ENCODE measurements at places on chromosomes 11 and 22. TPM values are rescaled to one million over a fixed set of nuclear protein-coding genes. Genes with fewer than 3 reads are reported as not detected.

PPP1R14B gene
- total RNA-seq: 168 TPM

SULT4A1 gene
- 7.4 TPM for total RNA-seq

SLC22A8 gene
- not detected for total RNA-seq

MISFA gene
- total RNA-seq: not detected

THAP12 gene
- total RNA-seq: 64.2 TPM

CARD18 gene
- not detected for total RNA-seq

KDM4D gene
- total RNA-seq: 2.2 TPM

CCDC188 gene
- 1.6 TPM for total RNA-seq

OLFML1 gene
- 4.0 TPM for total RNA-seq

ZNF214 gene
- total RNA-seq: 3.5 TPM

VPREB1 gene
- not detected for total RNA-seq

DNA sequence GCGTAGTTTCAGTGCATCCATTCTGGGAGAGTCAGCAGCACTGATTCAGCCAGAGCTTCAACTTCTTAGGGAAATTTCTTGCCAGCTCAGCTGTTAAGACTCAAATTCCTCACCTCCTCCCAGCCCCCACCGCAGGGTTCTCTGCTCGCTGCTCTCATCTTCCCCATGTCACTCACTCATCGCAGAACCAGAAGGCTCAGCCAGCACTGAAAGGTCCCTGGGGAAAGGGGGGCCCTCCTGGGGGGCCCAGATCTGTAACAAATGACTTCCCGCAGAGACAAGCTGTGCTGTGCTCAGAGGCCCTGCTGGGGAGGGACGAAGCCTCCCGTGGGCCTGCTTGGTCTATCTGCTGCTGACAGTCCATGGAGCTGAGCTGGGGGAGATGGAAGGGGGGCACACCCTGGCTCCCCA, 220.6 kb downstream of the NTM start:
- no peak for DNase-seq

GRCh38 chr11:79113054-79113690, 327.7 kb downstream of the TENM4 start:
- no peak for DNase-seq

- no peak for DNase-seq
Observed at GRCh38 chr11:67278135-67278938, 10.8 kb upstream of the ANKRD13D start.

- no peak for DNase-seq
Observed at GRCh38 chr11:128465531-128465930, 121.8 kb downstream of the ETS1 start.

DNA sequence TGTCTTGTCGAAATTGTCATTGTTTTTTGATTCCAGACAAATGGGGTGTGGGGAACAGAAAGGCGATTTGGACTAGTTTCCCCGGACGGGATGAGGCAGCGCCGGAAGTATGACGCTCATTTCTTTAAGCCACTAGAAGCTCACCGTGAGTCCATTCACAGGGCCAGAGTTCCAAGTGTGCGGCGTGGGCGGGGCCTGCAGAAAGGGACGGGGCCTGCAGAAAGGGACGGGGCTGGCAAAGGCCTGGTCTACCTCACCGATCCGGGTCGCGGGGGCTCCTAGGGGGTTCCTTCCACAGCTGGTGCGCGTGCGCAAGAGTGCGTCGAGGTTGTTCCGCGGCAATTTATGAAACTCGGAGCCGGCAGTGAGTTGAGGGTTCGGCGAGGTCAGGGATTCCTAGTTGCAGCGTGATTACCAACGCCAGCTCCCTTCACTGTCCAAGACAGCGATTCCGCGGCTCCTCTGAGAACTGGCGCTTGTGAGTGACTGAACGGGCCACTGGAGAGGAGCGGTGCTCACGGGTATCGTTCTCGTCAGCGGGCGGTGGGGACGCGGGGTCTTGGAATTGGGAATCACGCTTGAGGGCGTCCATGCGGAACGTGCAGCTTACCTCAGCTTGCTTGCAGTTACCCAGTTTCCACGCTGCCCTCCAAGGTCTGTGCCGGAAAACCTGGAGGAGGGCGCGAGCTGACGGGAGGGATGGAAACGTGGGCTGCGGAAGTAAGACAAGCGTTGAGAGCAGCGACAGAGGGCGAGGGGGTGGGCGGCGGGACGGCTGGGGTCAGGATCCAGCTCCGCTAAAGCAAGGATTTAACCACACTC, at the start of gene ZNF215:
Gene ZNF215, plus strand, starts transcription at position 219 of the 822 bp plus-strand sequence. CDS start 5,847 bp downstream, outside the sequence.
- peak; percentile 81 for DNase-seq

- DNase-seq: no peak
Observed at GRCh38 chr11:73972620-73973449, 9.8 kb downstream of the UCP2 start.

GRCh38 chr22:29641042-29641699, 37.7 kb downstream of the NF2 start:
- DNase-seq: no peak

- DNase-seq: no peak
Observed at GRCh38 chr11:76102802-76103201, 103.5 kb downstream of the WNT11 start.

DNA sequence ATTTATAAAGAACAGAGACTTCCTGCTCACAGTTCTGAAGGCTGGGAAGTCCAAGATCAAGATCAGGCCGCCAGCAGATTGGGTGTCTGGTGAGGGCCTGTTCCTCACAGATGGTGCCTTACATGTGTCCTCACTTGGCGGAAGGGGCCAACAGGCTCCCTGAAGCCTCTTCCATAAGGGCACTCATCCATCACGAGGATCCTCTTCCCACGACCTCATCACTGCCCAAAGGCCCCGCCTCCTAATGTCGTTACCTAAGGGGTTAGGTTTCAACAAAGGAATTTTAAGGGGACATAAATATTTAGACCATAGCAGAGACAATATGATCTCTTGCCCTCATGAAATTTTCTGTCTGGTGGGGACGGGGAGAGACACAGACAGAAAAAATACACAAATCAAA, 18.6 kb downstream of the TP53AIP1 start:
- no peak for DNase-seq

GRCh38 chr11:15764948-15765347, 591.4 kb downstream of the SOX6 start:
- no peak for DNase-seq

DNA sequence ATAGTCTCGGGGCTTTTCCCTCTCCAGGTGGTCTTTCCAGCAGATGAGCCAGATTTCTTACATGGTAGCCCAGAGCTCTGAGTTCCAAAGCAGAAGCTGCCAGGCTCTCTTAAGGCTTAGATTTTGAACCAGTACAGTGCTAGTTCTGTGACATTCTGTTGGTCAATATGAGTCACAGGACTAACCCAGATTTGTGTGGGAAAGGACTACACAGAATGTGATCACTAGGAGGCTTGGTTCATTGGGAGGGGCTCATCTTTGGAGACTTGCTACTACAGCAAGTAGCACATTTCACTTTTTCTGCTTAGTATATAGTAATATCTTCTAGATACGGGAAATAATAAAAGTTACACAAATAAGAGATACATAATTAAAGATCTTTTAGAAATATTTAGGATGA, 24.1 kb downstream of the RNF214 start:
- no peak for DNase-seq

DNA sequence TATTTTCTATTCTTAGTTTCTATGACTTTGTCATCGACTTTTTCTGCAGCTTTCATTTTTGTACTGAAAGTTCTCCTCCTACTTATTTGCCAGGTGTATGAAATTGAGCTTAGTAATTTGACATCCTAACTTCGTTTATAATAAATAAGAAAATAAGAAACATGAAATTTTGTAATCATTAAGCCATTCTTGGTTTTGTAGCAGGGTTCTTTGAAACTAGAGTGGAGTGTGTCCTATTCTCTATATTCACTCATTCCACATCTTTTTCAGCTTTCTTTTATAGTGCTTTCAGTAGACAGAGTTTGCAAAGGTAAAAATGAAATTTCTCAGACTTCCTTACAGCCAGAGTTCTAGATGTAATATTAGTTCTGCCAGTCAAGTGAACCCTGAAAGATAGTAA, 47.8 kb downstream of the FANCF start:
- DNase-seq: no peak

- no peak for DNase-seq
Observed at GRCh38 chr11:45655012-45655283, 10.5 kb downstream of the CHST1 start.

GRCh38 chr11:61783717-61784505, 8.5 kb downstream of the TMEM258 start:
- DNase-seq: no peak

- DNase-seq: no peak
Observed at GRCh38 chr11:70026012-70026411, 52.1 kb upstream of the ANO1 start.

- DNase-seq: no peak
Observed at GRCh38 chr11:20163783-20164481, 3.7 kb upstream of the DBX1 start.

DNA sequence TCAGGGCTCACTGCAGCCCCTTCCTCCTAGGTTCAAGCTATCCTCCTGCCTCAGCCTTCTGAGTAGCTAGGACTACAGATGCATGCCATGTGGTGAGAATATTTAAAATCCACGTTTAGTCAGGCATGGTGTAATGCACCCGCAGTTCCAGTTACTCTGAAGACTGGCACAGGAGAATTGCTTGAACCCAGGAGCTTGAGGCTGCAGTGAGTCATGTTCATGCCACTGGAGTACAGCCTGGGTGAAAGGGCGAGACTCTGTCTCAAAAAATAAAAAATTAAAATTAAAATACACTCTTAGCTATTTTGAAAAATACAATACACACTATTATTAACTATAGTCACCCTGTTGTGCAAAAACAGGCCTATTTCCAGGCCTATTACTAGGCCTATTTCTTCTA, 38.4 kb downstream of the NOX4 start:
- DNase-seq: no peak

DNA sequence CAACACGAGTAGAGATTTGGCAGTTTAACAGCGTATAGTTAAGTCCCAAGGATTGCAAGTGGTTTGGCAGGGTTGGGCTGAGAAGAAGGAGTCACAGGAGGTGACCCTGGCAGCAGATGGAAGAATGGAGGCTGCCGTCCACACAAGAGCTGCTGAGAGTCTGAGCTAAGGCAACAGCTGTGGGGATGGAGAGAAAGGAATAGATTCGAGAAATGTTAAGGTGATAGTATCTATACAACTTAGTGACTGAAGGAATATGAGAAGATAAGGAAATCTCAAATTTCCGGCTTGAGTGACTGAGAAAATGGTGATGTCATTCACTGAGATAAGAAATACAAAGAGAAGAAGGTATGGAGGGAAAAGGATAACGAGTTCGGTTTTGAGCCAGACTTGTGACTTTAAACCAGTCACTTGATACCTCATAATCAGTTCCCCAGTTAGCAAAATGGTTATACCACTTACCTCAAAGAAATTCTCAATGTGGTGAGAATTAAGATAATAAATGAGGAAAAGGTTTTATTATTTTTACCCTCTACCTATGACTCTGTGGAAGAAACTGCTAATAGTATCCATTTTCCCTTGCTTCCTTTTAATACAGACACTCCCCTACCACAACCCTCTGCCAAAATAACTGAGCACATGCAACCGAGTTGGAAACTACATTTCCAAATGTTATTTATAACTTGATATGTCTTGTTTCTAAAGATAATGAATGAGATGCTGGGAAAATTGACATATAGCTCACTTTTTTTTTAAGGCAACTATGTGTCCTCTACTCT, 30.7 kb downstream of the FAM168A start:
- DNase-seq: no peak

- no peak for DNase-seq
Observed at GRCh38 chr22:27099946-27100722, 442.7 kb downstream of the MIAT start.

DNA sequence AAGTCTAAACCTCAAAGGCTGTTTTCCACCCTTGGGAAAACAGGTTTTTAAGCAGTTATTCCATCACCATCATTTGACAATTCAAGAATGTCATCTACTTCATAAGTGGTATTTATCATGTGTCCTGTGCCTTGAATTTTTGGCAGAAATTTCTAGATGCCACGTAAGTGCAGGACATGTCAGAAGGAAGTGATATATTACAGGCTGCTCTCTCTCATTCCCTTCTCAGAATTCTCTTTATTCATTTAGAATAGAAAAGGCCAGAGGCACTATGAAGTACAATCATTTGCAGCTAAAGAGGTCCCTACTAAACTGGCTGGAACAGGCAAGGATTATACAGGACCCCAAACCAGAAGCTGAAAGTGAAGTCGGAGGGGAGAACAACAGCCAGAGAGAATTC, 11.9 kb downstream of the RBFOX2 start:
- no peak for DNase-seq

DNA sequence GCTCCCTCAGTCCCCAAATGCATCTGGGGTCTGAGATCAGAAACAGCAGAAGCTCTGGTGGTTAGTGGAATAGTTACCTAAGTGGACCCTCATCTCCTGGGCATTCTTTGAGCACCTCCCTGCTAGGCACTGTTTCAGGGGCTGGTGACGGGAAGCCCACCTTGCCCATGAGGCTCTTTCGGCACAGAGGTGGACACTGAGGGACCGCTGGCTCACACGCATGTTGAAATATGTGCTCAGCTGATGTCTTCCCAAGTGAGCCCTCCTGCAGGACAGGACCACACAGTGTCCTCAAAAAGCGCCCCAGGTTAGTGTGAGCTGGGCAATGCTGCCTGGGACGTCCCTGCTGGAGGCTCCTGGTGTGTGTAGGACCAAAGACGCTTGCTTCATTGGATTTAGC, 1379.9 kb downstream of the TBC1D22A start:
- no peak for DNase-seq

- no peak for DNase-seq
Observed at GRCh38 chr11:69391192-69392103, 90.0 kb upstream of the LINC01488 start.

GRCh38 chr22:20979243-20979809, 2.8 kb upstream of the LZTR1 start:
- DNase-seq: peak; percentile 83

GRCh38 chr11:122780296-122780949, 57.9 kb upstream of the CRTAM start:
- no peak for DNase-seq

GRCh38 chr11:17475666-17476316, 854 bp downstream of the ABCC8 start:
- no peak for DNase-seq

All from adrenal gland (tissue), 19 donors.